ENCODE measurements at places on chromosomes 6 and 20.

GRCh38 chr20:62557462-62557861, 81.7 kb upstream of the GATA5 start:
- no peak for DNase-seq

DNA sequence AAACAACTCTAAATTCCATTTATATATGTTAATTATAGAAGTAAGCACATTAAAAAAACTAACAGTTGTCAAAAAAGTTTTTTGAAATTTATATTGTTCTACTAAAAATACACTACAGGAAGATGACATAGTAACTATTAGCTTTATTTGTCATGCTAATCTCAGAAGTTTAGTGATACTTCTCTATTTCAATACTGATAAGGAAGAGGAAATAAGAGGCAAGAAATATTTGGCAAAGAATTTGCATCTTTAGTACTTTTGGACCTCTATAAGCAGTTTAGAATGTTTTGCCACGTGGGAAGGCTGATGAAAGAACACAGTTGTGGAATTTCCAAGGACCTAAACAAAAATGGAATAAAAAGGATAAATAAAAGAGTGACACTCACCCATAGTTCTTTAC, 12.6 kb downstream of the IFNGR1 start:
- DNase-seq = peak; percentile 33

DNA sequence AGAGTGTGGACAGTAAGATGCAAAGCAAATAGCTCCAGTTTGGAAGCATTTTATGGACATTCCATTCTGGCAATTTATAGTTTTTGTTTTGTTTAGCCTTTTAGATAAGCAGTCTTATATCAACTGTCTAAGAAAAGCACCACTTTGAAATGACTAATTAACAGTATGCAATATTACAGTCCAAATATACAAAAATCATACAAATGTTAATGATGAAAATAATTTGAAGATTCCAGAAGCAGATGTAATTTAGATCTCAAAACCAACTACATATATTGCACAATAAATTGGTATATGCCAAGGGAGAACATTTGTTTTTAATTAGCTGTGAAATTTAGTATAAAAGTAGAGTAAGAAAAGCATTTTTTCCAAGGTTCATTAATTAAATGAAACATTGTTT, 158.8 kb downstream of the KIF6 start:
- no peak for DNase-seq

- DNase-seq = no peak
Observed at GRCh38 chr6:150119173-150119572, 23.7 kb upstream of the PPP1R14C start.

DNA sequence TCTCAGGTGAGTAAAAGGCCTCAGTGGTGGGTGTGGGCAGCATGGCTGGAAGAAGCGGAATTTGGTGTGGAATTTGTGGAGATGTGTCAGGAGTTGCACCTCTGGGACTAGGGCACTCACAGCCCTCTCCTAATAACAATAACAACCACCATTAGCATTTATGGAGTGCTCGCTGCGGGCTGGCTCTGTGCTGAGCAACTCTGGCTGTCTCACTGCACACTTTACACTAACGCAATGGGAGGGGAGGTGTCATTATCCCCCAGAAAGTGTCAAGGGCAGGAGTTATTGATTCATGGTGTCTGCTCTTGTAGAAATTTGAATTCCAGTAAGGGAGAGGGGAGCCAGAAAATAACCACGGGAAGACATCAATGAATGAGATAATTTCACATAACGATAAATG, 22.7 kb upstream of the SCRT2 start:
- DNase-seq = no peak

GRCh38 chr20:52864916-52865605, 107.1 kb upstream of the TSHZ2 start:
- no peak for DNase-seq

GRCh38 chr6:158068156-158068892, 86.7 kb downstream of the SYNJ2 start:
- peak; percentile 29 for DNase-seq

GRCh38 chr20:32980990-32981389, 23.2 kb downstream of the SUN5 start:
- DNase-seq = no peak

DNA sequence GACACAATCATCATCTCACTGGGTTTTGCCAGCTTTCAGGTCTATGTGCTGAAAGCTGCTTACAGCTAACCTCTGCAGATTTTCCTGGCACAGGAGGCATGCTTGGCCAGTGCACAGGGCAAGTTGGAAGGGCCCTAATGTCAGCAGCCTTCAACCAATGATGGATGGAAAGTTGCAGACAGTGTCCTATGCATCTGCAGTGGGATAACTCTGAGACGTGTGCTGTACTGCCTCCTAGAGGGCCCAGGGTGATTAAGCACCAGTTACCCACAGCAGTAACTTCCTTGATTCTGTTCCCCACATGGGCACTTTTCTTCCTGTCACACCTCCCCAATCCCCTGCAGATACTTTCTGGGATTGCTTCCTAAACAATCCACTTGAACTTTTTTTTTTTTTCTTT, 38.6 kb downstream of the OVOL2 start:
- DNase-seq = peak; percentile 59

DNA sequence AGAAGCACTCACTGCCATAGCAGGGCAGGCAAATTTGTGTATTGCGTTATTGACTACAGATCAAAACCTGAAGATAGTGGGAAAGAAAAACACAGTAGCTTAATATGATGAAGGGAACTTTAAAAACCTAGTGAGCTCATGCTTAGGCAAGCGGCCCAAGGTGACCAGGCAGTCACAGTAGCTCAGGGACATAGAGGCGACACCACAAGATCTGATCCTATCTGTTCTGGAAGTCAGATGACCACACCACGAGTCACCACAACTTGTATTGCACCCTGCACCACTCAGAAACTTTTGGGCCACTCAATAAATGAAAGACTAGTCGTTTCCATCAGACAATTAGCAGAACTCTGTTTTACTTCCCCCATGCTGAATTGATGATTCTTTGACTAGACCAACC, 4.9 kb downstream of the CLIC5 start:
- no peak for DNase-seq

DNA sequence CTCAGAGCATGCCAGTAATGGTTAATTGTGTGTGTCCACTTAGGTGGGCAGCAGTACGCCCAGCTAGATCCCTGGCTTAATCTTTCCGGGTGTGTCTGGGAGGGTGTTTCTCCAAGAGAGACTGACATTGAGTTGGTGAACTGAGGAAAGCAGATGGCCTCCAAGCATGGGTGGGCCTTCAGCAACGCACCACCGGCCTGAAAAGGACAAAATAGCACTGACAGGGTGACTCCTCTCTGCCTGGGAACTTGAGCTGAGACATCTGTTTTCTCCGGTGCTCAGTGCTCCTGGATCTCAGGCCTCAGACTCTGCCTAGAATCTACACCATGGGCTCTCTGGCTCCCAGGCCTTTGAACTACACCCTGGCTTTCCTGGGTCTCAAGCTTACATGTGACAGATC, 43.2 kb downstream of the C6orf118 start:
- no peak for DNase-seq

- DNase-seq = no peak
Observed at GRCh38 chr20:37053230-37053950, 42.4 kb downstream of the RBL1 start.

All from suppressor macrophage treated with lipopolysaccharide for 1 hour (primary cell).